ENCODE measurements at places on chromosomes 2 and 18.

DNA sequence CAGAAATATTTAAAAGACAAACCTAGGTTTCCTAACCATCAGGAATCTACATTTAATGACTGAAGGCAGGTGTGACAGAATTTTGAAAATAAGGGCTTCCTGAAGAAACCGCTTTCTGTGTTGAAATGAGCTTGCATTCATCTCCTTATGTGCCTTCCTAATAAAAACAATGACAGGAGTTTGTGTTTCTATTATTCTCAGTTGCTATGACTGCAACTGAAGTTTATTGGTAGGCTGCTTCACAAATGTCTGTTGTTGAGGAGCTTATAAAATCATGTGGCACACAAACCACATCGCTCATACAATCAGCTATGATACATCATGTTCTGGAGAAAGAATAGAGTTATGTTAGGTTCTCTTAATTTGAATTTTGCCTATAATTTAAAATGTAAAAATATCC is 362.7 kb upstream of the SLC8A1 start:
- DNase-seq = no peak

- DNase-seq = no peak
Measured at GRCh38 chr2:184945326-184945725, 347.0 kb downstream of the ZNF804A start.

DNA sequence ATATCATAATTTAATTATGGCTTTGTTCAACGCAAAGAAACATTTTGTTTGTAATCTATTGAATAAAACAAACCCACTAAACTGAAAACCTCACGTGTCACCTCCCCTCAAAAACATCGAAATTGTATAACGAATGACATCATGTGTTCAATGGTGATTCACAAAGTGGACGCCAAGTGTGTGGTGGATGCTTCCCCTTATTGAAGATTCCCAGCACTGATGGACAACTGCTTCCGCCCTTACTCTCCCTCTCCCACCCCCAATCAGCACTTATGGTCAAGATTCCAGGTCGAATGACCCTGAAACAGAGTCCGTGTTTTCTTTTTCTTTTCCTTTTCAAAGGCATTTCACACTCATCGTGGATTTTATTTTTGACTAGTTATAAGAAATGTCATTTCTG is 383.0 kb upstream of the SMIM21 start:
- DNase-seq = no peak

- no peak for DNase-seq
Measured at GRCh38 chr18:34120294-34120693, 104.4 kb downstream of the NOL4 start.

- DNase-seq = no peak
Measured at GRCh38 chr18:7805880-7806279, 238.8 kb downstream of the PTPRM start.
